ENCODE measurements at places on chromosomes 13 and 19.

- DNase-seq = no peak
Measured at GRCh38 chr13:80906860-80907259, 565.9 kb upstream of the SPRY2 start.

GRCh38 chr13:86757236-86757978, 913.8 kb upstream of the SLITRK5 start:
- no peak for DNase-seq

DNA sequence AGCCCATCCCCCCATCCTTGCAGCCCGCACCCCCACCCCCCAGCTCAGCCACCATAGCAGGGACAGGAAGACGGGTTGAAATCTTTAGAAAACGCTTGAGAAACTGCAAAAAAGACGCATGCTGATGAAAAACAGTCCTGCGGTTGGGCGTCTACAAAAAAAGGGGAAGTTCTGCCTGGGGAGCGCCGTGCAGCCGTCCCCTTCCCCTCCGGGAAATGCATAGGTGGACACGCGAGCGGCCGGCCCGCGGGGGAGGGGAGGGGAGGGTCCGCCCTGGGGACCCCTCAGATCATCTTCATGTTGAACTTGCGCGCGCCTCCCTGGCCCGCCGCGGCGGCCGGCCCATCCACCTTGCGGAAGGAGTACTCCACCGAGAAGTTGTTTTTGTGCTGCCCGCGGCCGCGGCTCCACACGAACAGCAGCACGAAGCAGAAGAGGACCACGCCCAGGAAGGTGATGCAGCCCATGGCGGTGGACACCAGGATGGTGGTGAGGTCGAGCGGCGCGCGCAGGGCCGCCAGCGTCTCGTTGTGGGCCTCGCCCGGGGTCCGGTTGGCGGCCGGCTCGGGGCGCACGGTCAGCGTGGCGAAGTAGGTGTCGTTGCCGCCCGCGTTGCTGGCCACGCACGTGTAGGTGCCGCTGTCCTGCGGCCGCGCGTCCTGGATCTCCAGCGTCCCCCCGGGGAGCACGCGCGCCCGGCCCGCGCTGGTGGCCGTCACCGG, 7.9 kb upstream of the PEAK3 start:
- no peak for DNase-seq

DNA sequence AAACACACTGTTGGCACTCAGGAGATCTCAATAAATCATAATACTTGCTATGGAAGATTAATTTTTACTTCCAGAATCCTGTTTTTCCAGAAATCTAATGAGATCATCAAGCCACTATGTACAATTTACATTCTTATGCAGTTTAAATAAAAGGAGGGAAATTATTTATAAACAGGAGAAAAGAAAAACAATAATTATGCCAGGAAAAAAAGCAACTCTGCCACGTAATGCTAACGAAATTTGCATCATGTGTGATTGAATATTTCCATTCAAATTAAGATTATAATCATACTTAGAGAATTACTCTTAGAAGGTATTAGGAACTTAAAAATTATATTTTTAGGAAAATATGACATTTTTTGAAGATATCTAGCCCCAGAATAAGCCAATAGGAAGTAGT, 13.0 kb downstream of the FAM124A start:
- no peak for DNase-seq

- DNase-seq = peak; percentile 89
Measured at GRCh38 chr19:35899547-35900214, 659 bp downstream of the NFKBID start.

- no peak for DNase-seq
Measured at GRCh38 chr13:109719962-109720646, 66.3 kb downstream of the IRS2 start.

DNA sequence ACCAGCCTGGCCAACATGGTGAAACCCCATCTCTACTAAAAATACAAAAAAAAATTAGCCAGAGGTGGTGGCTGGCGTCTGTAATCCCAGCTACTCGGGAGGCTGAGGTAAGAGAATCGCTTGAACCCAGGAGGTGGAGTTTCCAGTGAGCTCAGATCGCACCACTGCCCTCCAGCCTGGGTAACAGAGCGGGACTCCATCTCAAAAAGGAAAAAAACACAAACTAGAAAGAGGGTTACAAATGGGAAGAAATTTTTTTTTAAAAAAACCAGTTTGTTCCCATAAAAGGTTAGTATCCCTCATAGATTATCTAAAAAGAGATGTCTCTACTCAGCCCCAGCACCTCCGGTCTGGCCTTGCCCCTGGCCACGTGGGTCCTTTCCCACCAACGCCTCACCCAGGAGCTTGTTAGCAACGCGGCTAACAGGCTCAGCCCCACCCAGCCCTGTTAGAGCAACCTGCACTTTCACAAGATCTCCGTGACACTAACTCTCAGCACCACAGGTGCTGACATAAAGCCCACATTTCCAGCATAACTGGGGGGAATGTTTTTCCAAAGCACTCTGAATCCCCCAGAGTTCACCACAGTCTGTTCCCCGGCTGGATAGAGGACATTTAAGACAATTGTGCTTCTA, 4.3 kb downstream of the DMKN start:
- no peak for DNase-seq

- DNase-seq = peak; percentile 83
Measured at GRCh38 chr19:48724796-48725753, 5.5 kb upstream of the MAMSTR start.

DNA sequence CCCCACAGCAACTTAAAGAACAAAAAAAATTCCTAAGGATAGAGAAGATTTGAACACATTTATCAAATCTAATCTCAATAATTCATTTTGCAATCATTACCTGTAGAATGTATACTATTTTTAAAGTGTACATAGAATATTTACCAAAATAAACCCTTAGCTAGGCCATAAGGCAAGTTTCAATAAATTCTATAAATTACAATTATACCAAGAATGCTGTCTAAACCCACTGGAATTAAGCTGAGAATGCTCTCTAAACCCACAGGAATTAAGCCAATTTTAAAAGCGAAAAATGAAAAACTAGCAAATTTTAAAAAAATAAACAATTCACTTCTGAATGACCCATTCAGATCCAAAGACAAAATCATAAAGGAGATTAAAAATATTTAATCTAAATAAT, 540.4 kb upstream of the NBEA start:
- peak; percentile 43 for DNase-seq

- no peak for DNase-seq
Measured at GRCh38 chr19:7442423-7442822, 46.4 kb downstream of the PEX11G start.

GRCh38 chr19:41356984-41357739, 3.4 kb upstream of the TGFB1 start:
- DNase-seq = no peak

DNA sequence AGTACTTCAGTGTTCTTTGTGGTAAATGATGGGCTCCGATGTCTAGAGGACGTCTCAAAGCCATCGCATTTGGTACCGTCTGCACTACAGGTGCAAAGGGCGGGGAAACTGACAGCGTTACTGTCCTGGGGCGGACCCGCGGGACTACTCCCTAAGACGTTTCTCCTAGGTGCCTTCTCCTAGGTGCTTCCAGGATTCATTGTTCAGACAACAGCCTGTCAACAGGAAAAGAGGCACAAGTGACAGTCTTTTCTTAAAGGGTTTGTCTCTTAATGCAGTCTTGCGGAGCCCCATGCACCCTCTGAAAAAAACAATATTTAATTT, 1.4 kb downstream of the SERTM1 start:
- no peak for DNase-seq

- DNase-seq = no peak
Measured at GRCh38 chr13:49336655-49337054, 88.9 kb downstream of the CDADC1 start.

DNA sequence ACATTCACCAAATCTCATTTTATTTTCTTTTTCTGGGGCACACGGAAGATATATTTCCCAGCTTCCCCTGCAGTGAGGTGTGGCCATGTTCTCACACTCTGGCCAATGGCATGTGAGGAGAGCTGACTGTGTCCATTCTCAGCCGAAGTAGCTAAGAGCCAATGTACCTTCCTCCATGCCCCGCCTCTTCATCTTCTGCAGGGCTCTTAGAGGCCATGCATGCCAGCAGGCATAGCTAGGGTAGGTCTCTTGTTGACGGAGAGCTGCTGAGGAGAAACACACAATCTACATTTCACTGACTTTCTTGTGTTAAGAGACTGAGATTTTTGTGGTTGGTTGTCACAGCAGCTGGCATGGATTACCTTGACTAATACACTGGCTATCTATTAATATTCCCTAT, 9.8 kb upstream of the MICU2 start:
- no peak for DNase-seq

DNA sequence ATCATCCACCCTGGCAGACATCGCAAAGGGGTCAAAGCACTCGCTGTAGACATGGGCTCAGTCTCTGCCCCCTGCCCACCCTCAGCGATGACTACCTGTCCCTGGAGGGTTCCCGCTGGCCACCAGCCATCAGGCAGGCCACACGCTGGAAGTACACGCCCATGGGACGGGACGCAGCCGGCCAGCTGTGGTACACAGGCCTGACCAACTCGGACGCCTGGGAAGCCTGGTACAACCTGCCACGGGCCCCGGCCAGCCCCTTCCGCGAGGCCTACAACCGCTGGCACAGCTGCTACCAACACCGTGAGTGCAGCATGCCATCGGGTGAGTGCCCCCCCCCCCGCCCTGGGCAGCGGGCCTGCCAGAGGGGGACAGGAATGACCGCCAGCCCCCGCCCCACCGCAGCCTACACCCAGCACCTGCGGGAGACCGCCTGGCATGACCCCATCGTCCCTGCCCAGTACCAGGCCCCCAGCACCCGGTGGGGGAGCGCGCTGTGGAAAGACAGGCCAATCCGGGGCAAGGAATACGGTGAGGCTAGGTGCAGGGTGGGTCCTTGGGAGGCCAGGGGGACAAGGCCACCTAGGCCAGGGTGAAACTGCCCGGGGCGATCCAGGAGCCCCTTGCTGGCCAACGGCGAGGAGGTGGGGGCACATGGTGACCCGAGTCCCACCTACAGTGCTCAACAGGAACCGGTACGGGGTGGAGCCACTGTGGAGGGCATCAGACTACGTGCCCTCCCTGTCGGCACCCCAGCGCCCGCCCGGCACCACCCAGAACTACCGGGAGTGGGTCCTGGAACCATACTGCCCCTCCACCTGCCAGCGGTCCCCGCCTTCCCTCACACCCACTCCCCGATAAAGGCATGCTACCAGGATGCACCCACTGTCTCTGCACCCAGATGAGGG, 4.4 kb downstream of the TEKTIP1 start:
- DNase-seq = no peak

GRCh38 chr19:10846500-10847202, 1.6 kb upstream of the C19orf38 start:
- DNase-seq = no peak
